Activated CD8-positive, alpha-beta T cell treated with anti-CD3 and anti-CD28 coated beads for 36 hours (primary cell): ENCODE measurements at places on chromosomes 3 and 15. TPM values are rescaled to one million over a fixed set of nuclear protein-coding genes. Genes with fewer than 3 reads are reported as not detected.
A peak's percentile ranks its signal among the peaks of the same experiment; 100 is the strongest.

GRCh38 chr3:143120716-143121240, 1.2 kb downstream of the CHST2 start:
- H3K4me3 ChIP-seq: peak overlapping the region; percentile 67
- peak; percentile 56 for DNase-seq
- H3K27ac ChIP-seq: no peak overlapping the region
- H3K36me3 ChIP-seq: peaks cover 4% of the 10 kb centered on the region

GRCh38 chr3:69413551-69414207, 27.8 kb upstream of the FRMD4B start:
- no peaks in the 10 kb centered on the region for H3K36me3 ChIP-seq
- H3K27me3 ChIP-seq: peaks cover 4% of the 10 kb centered on the region
- DNase-seq: no peak
- no peak overlapping the region for H3K27ac ChIP-seq

DNA sequence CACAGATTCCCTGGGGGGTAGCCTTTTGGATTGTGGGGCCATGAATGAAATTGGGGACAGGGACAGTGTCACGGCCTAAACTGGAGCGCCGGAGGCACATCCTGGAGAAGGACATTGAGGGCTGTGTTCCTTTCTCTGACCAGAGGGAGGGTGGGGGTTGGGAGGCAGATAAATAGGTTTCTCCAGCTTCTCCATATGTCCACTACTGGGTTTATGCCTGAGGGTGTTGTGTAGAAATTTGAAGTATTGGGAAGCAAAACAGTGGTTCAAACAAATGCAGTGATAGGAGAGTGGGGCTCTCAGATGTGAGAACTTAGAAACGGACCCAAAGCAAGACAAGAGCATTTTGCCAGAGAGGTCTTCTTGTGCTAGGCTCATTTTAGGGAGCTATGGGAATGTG, 34.3 kb downstream of the TRIM71 start:
- DNase-seq: no peak
- no peak overlapping the region for H3K27ac ChIP-seq
- no peaks in the 10 kb centered on the region for H3K4me1 ChIP-seq
- H3K4me3 ChIP-seq: no peak overlapping the region

DNA sequence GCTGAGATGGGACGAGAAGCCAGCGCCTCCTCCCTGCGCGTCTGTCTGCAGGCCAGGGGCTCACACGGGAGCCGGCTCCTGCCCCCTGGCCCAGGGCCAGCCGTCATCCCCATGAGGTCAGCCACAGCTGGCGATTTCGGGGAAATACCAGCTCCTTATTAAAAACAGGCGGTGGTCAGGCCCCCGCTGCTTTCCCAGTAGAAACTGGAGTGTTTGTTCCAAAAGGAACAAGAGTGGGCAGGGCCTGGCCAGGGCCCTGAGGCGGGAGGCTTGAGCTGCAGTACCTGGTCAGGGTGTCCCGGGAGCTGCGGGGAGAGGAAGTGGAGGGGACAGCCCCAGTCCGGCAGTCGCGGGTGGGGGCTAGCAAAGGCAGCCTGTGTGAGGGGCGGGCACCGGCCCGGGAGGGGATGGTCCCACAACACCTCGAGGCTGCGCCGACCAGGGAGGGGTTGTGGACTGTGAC, 17.8 kb downstream of the MYL3 start:
- peaks cover 5% of the 10 kb centered on the region for H3K4me1 ChIP-seq
- H3K4me3 ChIP-seq: peak overlapping the region; percentile 65
- H3K27me3 ChIP-seq: no peaks in the 10 kb centered on the region
- peaks cover under 1% of the 10 kb centered on the region for H3K36me3 ChIP-seq
- peak overlapping the region; percentile 75 for H3K27ac ChIP-seq
- peak; percentile 20 for DNase-seq

DNA sequence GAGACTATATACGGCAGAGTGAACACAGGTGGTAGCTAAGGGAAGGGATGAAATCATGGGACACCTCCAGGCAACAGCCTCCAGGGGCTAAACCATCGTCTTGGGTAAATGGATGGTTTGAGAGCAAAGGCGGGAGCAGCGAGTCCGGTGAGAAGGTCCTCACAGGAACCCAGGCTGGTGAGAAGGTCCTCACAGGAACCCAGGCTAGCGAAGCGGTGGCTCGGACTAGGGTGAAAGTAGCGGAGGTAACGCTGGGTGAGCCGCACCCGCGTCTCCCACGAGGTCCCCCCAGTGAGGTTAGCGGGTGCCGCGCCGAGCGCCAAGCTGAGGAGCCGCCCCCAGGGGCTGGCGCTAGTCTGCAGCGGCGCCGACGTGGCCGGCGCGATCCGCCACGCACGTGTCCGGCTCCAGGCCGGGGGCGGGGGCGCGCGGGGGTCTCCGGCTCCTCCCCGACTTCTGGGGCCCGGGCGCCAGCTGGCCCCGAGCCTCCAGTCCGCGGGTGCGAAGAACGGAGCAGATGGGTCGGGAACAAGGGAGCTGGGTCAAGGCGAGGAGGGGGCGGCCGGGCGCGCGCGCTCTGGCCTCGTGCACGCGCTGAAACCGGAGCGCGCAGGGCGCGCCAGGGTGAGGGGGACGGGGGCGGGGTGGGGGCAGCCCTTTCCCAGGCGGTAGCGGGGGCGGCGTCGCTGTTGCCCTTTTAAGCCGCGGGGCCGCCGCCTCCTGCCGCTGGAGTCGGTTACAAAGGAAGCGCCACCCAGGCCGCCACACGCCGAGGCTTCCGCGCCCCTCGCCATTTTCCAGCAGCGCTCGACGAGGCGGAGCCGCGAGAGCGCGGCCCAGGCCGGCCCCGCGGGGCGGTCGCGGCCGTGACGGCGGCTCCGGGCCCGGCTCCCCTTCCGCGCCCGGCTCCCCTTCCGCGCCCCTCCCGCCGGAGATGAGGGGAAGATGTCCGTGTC, at the start of gene UBE2Q2:
Gene UBE2Q2, plus strand, starts transcription at position 726 of the 956 bp plus-strand sequence. Its CDS starts 220 bp downstream, at position 946.
- peaks cover 20% of the 10 kb centered on the region for H3K36me3 ChIP-seq
- peak; percentile 84 for DNase-seq
- H3K27me3 ChIP-seq: peaks cover 11% of the 10 kb centered on the region
- H3K4me1 ChIP-seq: peaks cover 28% of the 10 kb centered on the region

- H3K27ac ChIP-seq: no peak overlapping the region
- no peaks in the 10 kb centered on the region for H3K4me1 ChIP-seq
- no peak for DNase-seq
- H3K36me3 ChIP-seq: no peaks in the 10 kb centered on the region
- no peak overlapping the region for H3K4me3 ChIP-seq
- H3K27me3 ChIP-seq: peaks cover 4% of the 10 kb centered on the region
Observed at GRCh38 chr3:126127452-126127851, 43.5 kb upstream of the SLC41A3 start.

Gene MCF2L2
- 3.5 TPM for total RNA-seq

Gene CCDC54
- not detected for total RNA-seq

Gene GPR62
- not detected for total RNA-seq

Gene DUOX2
- 0.05 TPM for total RNA-seq

Gene REC114
- not detected for total RNA-seq

Gene LSG1
- 41.3 TPM for total RNA-seq
